Activated naive CD4-positive, alpha-beta T cell treated with anti-CD3 and anti-CD28 coated beads, Interleukin-2, amount 50 U/mL, for 16 hours (primary cell): ENCODE measurements at places on chromosomes 11 and 22.
A peak's percentile ranks its signal among the peaks of the same experiment; 100 is the strongest.

- no peak for DNase-seq
Observed at GRCh38 chr22:34015642-34016041, 95.4 kb upstream of the LARGE1 start.

DNA sequence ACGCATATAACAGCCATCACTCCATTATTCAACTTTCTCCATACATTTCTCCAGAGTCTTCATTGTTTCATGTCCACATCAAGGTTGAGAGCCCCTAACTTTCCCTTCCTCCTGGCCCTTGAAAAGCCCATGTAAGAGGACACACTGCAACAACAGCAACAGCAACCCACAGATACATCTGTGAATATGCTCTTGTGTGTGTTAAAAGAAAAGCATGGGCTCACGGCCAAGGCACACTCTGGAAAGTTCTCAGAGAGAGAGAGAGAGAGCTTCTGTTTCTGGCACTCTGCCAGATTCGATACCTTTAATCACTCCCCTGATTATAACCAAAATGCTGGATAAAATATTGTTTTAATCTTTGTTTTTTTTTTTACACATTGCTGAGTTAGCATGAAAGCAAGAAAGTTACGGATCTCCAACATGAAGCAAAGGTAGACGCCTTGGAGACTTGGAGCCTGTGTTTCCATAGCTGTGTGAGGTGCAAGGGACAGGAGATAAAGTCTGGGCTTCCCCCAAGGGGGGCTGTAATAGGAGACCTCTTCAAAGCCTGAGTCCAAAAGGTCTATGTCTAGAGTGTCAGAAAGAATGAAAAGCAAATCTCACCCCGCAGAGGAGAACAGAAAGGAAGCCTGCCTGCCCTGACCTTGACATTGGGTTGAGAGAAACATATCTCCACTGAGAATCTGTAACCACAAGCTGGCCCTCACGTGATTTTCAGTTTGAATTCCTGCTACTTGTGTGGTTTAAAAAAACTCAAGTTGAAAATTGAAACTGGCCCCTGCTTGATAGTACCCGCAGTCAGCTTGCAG is 33.7 kb upstream of the MPPED1 start:
- no peak for DNase-seq

GRCh38 chr22:37148031-37148651 is 1.6 kb downstream of the IL2RB start:
- DNase-seq: peak; percentile 33

- no peak for DNase-seq
Observed at GRCh38 chr11:117859488-117860112, 16.9 kb downstream of the FXYD6 start.

- no peak for DNase-seq
Observed at GRCh38 chr11:119218141-119218878, 12.2 kb downstream of the CBL start.

DNA sequence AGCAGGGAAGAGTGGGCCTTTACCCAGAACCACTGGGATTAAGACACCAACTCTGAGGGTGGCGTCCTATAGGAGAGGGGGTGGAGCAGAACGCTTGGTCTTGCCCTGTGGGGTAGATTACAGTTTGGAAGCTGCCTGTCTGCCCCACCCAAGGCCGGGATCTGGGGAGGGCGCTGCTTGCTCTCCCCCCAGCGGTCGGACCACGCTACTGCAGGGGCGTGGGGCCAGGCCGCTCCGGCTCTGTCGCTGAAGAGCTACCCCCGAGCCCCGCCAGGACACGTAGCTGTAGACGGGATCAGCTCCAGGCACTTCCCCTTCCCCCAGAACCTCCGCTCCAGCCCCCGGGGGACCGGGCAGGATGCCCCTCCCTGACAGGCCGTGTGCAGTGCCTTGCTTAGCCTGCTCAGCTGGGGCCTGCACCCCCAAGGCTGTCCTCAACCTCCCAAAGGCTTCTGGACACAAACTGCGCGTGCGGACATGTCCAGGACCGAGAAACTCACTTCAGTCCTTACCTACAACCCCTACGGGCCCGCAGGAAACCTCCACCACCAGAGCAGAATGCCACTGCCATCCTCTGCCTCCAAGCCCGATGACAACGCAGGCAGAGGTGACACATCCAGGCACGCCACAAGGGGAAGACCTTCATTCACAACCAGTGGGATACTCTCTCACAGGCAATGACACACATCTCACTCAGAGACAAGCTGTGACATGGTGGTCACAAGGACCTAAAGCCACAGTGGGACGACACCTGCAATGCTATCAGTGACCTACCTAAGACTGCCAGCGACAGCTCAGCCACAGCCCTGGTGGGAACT is 3.6 kb downstream of the AHNAK start:
- peak; percentile 75 for DNase-seq

DNA sequence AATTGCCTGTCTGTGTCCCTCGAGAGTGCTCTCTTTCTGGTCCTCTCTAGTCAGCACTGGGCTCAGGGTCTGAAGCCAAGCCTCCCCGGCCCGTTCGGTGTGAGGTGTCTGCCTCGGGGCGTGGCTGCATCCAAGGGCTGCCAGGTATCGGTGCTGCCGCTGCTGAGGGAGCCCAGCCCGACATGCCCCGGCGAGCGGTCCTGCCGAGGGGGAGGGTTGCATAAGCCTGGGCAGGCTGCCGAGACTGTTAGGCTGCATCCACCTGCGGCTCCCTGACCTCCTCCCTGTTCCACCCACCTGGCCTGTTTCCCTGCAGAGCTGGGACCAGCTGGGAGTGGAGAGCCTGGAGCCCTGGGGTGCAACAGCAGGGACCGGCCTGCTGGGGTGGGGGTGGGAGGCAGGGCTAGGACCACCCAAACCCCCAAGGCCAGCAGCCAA is 6.3 kb downstream of the OVOL1 start:
- no peak for DNase-seq

- DNase-seq: no peak
Observed at GRCh38 chr11:45383224-45383623, 97.1 kb upstream of the SYT13 start.

DNA sequence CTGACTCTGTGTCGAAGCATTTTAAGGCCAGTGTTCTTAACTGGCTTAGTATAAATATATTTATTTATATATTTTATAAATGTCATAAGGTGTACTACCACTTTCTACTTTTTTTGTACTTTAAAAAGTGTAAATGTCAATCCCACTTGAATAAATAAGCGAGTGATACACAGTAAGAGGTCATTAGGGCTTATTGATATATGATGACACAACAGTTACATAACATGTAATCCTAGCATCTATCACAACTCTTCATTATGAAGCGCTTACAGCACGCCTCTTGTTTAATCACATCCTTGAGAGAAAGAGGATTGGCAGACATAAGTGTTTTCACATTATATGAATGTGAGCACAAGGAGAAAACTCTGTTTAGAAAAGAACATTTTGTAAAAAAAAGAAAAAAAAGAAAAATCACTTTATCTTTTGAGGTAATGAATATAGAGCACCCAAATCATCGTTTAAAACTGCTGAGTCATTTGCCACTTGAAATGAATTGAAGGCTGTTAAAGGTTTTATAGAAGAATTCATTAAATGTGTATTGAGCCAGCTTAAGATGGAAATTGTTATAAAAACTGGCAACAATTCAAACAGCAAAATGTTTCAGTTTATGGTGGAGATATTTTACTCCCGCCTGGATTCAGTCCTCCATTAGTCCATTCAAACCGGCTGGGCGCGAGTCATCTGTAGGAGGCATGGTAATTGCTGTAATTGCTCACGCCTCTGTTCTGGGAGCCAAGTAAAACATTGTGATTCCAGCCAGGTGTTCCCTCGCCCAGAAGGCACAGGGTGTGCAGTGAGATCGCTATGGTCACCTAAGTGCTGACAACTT is 627.3 kb upstream of the KIRREL3 start:
- DNase-seq: no peak

DNA sequence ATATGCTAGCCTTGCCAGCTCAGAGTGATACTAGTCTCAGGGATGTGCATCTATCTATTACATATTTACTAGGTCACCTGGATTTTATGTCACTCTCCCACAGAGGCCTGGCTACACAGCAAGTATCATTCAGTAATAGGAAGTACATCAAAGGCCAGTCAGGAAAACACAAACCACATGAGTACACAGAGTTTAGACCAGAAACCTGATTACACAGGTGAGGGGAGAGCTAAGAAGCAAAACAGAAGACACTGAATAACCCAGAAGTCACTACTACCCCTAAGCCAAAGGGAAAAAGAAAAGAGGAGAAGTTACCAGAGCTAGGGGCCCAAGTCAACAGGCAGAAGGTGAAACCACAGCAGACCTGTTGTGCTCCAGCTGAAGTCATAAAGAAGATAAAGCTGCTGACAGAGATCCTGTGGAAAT is 13.3 kb downstream of the LPXN start:
- no peak for DNase-seq

- DNase-seq: no peak
Observed at GRCh38 chr11:130499828-130500227, 51.4 kb downstream of the ADAMTS15 start.

GRCh38 chr11:44338026-44338425 is 28.1 kb upstream of the ALX4 start:
- no peak for DNase-seq

- DNase-seq: no peak
Observed at GRCh38 chr11:126751242-126751641, 249.3 kb downstream of the KIRREL3 start.

- DNase-seq: peak; percentile 47
Observed at GRCh38 chr11:61507962-61508861, at the start of gene LRRC10B. Gene LRRC10B (plus strand): TSS chr11:61508749. CDS start chr11:61508999, 250 bp downstream.

- DNase-seq: no peak
Observed at GRCh38 chr11:121198491-121198890, 94.1 kb upstream of the SC5D start.

DNA sequence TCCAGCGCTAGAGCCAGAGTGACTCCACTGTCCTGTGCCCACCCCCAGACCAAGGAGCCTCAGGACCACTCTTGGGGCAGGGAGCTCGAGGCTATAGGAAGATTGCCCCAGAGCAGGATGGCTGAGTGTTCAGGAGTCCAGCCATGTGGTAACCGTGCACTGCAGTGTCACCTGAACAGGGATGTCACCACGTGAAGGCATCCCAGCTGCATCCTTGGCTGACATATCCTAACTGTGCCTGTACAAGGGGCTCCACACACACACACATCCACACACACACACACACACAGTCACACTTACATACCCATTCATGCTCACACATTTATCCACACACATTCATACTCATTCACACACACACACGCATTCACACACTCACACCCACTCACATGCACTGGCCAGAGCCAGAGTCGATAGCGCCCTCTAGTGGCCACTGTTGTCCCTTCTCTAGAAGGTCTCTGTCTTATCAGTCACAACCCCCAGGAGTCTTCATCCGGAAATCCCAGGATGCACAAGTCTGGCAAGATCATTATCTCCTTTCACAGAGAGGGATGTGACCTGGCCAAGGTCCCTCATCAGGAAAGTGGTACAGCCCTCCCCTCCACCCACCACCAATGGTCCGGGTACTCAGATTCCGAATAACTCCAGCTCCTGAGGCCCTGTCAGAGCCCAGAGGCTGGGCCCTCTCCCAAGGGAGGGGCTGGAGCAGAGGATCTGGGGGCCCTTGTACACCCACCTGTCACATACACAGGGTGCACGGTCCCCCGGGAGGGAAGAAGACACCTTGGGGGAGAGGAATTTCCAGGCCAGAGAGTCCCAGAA is 55.1 kb downstream of the IGLL5 start:
- DNase-seq: peak; percentile 72

DNA sequence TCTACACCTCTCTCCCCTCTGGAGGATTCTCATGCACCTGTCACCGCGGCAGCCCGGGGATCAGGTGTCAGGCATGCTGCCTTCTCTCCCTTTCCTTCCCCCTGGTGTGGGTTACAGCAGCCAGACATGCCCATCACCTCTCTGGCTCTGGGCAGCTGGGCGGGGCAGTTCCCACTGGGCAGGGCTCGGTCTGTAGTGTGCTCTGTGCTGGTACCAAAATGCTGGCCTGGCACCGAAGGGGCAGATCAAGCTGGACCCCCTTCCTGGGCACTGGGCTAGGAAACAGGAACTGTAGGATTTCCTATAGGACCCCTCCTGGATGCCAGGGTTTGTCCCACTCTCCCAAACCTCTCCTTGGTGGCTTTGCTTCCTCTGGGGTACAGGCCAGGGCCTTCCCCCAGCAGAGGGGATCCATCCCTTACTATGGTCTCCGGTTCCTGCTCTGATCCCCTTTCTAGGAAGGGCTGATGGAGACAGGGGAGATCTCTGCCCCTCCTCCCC is 821 bp downstream of the GAL3ST1 start:
- no peak for DNase-seq

GRCh38 chr22:37423283-37423682 is 4.0 kb downstream of the ELFN2 start:
- no peak for DNase-seq

DNA sequence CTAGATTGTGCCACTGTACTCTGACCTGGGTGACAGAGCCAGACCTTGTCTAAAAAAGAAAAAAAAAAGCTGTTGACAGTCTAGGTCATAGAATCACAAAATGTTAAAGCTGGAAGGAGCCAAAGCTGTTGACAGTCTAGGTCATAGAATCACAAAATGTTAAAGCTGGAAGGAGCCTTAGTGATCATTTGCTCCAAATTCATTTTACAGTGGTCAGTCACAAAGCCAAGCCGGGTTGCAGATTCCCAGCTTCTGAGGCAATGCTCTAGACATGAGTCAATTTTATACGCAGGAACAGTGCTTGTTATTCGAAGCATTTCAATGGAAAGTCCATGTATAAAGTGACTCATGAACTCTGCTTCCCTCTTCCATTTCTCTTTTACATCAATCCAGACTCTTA is 47.4 kb downstream of the SYT13 start:
- DNase-seq: no peak

- no peak for DNase-seq
Observed at GRCh38 chr11:36803084-36803483, 205.0 kb upstream of the RAG2 start.

- DNase-seq: no peak
Observed at GRCh38 chr11:58744988-58745704, 13.4 kb upstream of the GLYAT start.

DNA sequence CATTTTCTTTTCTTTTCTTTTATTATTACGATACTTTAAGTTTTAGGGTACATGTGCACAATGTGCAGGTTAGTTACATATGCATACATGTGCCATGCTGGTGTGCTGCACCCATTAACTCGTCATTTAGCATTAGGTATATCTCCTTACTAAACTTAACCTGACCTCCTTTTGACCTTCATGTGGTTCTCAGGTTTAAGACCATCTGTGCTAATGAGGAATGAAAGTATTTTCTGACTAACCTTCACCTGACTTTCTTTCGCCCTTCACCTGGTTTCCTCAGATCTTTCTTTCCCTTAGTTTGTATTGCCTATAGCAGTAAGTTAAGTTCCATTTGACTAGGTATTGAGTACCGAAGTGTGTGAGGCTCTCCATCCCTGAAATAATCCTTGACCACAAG is 6.5 kb downstream of the EXPH5 start:
- no peak for DNase-seq

- DNase-seq: no peak
Observed at GRCh38 chr11:69644071-69644961, 3.4 kb downstream of the CCND1 start.

DNA sequence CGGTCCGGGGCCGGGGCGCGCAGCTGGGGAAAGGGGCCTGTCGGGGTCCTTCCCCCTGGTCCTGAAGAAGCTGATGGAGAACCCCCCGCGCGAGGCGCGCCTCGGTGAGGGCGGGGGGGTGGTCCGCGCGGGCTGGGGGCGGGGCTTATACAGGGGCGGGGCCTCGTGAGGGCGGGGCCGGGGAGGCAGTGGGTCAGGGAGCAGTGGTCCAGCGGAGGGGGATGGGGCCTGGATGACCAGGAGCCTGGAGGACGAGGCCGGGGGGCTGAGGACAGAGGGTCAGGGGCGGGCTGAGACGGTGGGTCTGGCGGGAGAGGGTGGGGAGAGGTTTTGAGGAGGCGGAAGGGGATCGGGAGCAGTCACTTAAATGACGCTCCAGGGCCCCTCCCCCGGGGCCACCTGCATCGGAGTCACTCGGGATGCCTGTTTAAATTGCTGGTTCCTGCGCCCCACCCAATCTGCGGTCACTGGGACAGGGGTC is 396 bp downstream of the TEF start:
- peak; percentile 65 for DNase-seq
